ENCODE measurements at places on chromosomes 4 and X. TPM values are rescaled to one million over a fixed set of nuclear protein-coding genes. Genes with fewer than 3 reads are reported as not detected.
A peak's percentile ranks its signal among the peaks of the same experiment; 100 is the strongest.

DNA sequence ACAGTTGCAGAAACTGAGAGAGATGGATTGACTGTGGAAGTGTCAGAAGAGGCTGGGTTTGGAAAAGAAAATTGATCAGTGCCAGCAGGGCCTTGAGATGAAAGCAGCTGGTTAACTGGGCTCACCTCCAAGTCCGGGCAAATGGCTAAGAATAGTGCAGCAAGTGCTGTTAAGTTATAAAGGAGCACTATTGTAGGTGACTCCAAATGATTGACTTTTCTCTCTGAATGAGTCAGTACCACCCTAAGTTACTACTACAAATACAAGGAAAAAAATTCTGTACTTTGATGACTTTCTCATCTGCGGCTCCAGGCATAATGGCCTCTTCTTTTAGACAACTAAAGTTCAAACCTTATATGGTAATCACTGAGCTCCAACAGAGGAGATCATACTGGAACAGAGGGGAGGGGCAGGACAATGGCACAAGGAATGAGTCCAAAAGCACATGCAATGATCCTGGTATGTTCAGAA is 733.4 kb upstream of the INTU start:
- peak; percentile 87 for DNase-seq

GRCh38 chrX:9362363-9362928 is 102.4 kb upstream of the TBL1X start:
- DNase-seq, result no peak

DNA sequence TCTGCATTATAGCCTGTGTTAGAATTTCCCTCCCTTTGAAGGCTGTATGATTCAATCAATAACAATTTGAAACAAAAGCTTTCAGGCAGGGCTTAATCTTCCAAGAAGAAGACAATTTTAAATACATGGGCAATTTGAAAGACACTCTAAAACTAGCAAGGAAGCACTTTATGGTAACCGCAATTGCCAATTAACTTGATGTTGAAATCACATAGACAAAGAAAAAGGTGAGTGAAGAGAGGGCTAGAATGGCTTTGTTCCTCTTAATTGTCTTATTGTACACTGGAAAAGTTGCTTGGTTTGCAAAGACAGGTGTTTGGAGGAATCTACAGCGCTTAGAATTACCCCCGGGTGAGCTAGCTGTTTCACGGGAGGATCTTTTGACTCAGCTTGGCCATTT is 74.4 kb upstream of the PRKX start:
- DNase-seq, result no peak

GRCh38 chrX:12910423-12911121 is 4.2 kb downstream of the TLR8 start:
- no peak for DNase-seq

DNA sequence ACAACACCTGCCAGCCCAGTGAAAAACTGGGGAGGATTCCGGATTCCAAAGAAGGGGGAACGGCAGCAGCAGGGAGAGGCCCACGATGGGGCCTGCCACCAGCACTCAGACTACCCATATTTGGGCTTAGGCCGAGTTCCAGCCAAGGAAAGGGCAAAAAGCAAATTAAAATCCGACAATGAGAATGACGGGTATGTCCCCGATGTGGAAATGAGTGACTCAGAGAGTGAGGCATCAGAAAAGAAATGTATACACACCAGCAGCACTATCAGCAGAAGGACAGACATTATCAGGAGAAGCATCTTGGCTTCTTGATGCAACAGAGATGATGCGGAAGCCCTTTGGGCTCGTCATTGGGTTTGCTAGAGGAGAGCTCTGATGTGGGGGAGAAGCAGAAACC is 62.4 kb downstream of the JADE1 start:
- DNase-seq, result peak; percentile 85

DNA sequence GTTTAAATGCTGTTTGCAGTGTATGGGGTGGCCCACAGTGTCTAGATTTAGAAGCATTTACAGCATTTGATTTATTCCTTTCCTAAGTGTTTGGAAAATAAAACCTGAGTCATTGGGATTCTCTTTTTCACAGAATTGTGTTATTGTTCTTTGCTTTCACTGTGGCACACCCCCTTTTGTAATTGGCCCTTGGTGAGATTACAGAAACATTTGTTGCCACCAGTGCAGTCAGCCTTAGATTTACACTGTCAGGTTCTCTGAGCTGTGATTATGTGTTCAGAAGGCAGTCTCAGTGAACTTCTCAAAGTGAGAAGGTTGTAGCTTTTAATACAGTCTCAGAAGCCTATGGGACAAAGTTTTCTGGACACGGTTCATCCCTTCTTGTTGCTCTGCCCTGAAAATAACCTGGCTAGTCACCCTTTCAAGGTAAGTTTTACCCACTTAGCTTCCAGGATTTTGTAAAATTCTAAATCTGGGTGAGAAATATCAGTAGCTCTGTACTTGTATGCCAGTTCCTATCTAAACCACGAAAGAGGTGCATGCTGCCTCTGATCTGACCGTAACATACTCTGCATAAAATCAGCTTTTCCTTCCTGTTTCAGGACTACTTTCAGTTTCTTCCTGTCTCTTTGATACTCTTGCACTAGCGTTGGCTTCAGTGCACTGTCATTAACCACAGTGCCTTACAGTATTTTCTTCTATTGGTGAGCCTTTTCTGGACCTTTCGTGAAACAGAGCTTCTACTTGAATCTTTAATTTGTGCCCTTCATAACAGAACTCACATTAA is 12.6 kb downstream of the RUFY3 start:
- peak; percentile 73 for DNase-seq

DNA sequence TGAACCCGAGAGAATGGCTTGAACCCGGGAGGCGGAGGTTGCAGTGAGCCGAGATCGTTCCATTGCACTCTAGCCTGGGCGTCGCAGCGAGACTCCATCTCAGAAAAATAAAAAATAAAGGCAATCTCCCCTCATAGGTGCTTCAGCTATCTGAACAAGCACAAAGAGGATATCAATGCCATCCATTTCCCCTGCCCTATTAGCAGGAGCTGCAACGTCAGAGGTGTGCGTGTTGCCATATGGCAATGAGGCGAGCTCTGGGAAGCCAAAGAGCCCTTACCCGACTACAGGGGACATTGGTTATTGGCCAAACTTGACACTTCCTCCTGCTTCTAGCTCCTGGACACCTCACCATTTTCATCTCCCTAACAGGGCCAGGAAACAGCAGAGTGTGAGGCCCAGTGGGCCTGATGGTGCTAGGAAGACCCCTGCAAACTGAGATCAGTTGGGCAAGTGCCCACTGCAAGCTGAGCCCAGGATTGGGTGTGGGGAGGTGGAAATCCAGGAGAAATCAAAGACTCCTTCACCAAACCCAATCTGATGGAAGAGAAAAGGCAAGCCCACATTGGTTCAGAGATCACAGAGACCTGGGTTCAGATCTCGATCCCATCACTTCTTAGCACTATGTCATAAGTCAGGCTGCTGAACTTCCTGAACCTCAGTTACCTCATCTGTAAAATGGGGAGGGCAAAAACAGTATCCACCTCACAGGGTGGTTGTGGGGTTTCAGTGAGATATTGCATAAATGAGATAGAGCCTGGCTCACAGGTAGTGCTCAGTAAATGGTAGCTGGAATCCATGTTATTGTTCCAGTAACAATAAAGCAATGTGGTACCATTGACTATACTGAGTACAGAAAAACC is 21.2 kb downstream of the SLC25A5 start:
- DNase-seq, result no peak

GRCh38 chr4:149077181-149077580 is 635.0 kb upstream of the NR3C2 start:
- DNase-seq, result no peak

DNA sequence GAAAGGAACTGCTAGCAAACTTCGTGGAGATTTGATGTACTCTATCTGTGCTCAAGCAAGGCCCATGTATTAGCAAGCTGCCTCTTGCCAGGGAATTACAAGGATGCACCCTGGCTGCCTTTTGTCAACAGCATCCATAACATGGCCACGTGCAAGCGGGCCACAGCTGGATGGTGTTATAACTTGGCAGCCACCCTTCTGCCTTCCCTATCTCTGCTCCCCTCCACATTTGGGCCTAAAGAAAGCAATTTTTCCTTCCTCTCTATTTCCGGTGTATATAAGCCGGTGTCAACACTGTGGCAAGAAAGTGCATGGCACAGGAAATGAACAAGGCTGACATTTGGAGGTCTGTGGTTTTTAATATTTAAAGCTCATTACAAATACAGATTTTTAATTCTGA is 94.8 kb downstream of the CLNK start:
- peak; percentile 25 for DNase-seq

GRCh38 chrX:40146262-40147125 is 48.7 kb upstream of the BCOR start:
- peak; percentile 67 for DNase-seq

DNA sequence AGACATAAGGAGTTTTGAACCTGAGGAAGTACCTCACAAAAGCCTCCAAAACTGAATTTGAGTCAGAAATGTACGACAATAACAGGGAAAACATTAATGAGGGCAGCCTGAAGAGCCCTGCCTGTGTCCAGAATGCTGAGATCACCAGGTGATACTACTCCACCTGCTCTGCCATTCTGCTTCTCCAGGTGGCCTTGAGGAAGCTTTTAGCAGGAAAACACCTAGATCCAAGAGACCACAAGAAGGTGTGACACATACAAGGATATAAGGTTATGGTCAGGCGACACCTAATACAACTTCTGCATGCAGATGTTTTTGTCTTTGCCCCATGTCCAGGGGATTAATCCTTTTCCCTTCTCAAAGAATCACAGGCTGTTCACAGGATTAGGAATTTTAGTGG is 15.3 kb downstream of the SOWAHB start:
- DNase-seq, result no peak

DNA sequence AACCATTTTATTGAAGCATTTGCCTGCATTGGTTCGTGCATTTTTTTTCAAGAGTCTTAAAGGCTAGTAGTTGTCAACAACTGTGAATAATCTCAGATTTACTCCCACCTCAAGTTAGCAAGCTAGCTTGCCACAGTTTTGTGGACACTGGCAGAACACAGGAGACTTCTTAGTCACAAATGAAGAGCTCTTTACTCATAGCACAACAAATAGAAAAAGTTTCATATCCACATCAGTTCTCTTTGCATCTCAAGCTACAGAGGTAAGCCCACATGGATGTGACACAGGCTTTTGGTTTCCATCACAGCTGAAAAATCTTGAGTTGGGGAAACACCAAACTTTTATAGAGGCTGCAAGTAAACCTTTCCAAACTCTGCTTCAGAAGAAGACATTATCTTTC is 2315.7 kb upstream of the TENM3 start:
- DNase-seq, result no peak

Gene PF4V1
- total RNA-seq, result not detected

Gene GALNTL6
- total RNA-seq, result not detected
